ENCODE measurements at places on chromosomes 1 and 21.

DNA sequence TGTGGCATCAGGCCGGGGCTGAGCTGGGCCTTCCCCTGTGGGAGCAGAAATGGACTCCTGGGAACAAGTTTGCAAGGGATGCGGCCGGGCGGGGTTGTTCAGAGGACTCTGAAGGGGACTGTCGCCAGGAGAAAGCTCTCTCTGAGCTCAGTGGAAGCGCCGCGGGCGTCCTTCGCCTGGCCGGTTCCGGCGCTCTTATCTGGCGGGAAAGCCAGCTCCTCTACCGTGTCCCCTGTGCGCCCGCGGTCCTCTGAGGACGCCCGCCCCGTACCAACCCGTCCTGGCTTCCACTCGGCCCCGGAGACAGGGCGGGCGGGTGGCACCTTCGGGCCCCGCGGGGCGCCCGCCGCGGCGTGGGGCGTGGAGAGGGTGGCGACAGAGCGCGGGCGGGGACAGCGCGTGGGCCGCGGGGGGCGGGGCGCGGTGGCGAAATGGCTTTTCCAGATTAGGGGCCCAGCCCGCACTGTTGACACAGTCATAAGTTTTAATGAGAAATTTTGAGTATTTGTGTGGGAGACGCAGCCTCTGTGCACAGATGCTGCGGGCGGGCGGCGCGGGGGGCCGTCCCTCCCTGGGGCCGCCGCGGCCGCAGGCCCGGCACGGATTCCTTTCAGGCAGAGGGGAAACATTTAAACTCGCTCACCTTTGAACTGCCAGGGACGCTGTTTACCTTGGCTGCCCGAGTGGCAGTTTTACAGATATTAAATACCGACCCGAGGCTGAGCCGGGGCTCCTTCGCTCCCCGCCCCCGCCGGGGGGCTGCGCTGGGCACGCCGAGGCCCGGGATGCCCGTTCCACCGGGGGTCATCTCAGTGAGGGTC lies 70.2 kb downstream of the FOXD2 start:
- DNase-seq: no peak

DNA sequence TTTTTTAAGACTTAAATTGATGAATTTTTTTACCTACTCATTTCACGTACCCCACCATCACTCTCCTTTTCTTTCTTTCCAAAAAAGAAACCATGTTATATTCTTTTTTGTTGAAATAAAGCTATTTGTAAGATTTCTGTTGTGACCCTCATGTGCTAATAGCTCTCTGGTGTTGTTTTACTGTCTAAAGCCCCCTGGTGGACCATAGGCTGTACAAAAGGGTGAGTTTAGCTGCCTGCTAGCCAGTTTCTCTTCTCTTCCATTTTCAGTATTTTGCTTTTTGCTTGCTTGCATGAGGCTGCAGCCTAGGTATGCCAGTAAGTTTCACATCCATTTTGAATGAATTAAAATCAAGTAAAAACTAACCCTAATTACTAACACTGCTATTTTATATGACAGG lies 15.6 kb upstream of the VAMP3 start:
- DNase-seq: no peak

DNA sequence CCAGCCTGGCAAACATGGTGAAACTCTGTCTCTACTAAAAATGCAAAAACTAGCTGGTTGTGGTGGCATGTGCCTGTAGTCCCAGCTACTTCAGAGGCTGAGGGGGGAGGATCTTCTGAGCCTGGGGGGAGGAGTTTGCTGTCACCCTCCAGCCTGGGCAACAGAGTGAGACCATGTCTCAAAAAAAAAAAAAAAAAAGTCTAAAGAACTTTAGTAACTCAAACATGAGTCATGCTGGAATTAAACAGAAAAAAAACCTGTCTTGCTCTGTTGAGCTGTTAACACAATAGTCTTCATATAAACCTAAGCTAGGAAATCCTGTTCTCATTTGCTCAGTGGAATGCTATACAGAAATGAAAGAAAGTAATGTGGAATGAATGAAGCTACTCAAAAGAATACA lies 16.7 kb upstream of the DISP1 start:
- DNase-seq: no peak

DNA sequence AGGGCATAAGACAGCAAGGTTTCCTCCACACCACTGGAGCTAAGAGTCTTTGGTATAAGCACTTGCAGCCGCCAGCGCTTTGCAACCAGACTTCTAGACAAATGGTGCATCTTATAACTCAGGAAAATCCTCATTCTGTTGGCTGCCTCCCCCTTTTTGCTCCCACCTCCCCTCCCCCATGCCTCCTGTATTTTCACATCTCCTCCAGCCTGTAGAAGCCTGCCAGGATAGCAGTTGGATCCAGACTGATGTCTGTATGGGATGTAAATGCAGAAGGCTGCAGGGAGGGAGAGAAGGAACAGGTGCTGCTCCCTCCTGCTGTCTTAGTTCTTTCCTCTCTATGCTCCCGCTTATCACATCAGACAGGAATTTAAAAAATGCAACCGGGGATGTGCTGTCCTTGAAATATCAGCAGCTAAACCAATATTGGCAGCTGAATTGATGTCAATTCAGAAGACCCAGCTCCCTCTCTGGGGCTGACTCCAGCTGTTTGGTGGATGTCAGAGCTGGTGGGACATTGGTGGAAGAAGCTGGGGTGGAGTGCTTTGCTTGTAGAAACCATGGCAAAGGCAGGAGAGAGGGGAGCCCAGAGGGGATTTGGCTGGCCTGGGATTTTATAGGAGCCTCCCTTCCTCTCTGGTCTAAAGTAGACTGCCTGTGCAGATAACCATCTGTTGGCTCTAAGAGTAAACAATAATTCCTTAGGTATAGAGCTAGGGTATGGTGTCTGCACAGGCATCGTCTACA lies 53.5 kb downstream of the NFASC start:
- no peak for DNase-seq

- no peak for DNase-seq
Observed at GRCh38 chr1:58874342-58874741, 90.5 kb upstream of the JUN start.

GRCh38 chr1:58768191-58768731 lies 15.6 kb downstream of the JUN start:
- DNase-seq: no peak

- no peak for DNase-seq
Observed at GRCh38 chr1:170461762-170462384, 70.1 kb upstream of the GORAB start.

DNA sequence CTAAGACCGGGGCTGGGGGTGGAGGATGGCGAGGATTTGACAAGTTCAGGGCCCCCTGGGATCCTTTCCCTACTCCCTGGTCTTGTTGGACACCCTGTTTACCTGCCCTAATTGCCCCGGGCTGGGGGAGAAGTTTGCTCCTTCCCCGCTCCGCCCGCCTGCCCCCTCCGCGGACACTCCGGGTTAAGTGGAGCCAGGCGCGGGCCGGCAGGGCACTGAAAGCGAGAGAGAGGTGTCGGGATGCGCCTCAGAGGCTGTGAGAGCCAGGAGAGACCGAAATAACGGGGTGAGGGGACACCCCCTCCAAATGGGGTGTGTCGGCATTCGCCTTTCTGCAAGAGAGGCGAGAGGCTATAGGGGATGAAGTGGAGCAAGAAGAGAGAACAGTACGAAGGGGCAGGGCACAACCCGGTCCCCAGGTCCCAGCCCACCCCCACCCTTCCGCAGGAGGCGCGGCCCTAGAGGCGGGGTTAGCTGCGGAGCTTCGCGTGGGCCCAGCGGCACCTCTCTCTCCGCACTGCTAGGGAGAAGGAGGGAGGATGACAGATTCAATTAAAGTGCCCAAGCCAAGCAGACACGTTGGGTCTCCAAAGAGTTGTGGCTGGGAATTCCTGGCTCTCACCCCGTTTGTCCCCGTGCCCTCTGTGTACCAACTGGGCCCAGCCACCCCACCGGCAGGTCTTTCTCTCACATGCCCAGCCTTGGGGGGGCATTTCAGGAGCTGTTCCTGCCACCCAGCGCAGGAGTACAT lies 3.8 kb downstream of the EFNA3 start:
- no peak for DNase-seq

DNA sequence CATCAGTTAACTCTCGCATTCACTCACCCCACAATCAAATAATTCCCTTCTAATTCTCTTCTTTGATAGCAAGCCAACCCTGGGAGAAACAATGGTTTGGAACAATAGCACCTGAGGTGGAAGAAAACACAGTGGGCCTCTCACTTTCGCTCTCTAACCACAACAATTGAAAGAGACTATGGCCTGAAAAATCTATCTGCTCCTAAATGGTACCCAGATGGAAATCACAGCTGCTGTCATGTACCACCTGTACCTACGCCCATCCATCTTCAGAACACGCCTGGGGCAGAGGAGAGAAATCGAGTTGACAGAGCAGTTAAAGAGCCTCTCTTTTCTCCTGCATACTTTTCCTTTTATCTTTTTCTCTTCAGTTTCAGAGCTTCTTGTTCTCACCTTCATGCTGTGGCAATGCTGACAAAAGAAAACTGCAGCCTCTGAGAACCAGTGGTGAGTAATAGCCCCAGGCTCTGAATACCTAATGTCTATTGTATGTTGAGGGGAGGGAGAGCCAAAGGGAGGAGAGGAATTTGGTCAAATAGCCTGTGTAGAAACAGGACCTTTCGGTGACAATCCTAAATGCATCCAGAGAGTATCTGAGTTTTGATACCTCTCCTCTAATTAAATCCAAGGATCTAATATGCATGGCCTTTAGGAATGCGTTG lies 57.7 kb downstream of the ZC3H11B start:
- DNase-seq: no peak

GRCh38 chr1:224579526-224579925 lies 36.6 kb upstream of the CNIH3 start:
- no peak for DNase-seq

DNA sequence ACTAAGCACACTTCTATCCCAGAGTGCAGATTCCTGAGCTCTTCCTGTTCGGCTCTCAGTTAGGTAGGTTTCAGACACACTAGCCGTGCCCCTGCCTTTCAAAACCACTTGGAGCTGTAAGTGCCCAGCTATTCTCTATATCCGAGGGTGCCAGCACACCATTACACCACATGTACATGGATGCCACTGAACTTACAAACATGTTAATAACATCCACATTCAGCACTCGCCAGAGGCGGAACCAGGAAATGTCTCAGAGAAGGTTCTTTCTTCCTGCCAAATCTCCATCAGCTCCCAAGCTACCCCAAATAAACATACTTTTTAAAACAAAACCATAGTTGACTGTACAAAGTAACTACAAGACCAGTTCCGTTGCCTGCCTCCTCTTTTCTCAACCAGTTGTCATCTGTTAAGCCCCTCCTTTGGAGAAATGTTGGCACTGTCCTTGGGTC lies 78.4 kb upstream of the CTTNBP2NL start:
- DNase-seq: no peak

- DNase-seq: no peak
Observed at GRCh38 chr1:232574889-232575762, 54.8 kb downstream of the SIPA1L2 start.

GRCh38 chr1:92585831-92586230 lies 99.1 kb upstream of the GFI1 start:
- no peak for DNase-seq

DNA sequence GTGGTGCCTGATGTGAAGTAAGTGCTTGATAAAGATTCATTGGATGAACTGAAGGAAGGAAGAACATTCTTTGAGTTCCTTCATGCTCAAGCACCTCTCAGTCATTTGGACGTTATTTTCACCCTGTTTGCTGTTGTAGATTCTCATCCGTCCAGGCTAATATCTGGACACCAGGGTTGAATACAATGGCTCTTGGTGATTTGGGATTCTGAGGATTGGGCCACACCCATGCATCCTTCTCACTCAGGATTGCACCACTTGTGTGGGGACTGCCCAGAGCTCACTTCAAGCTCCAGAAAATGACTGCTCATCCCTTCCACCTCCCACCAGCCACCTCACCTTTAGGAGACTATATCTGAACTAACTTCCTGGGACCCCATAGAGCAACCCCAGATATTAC lies 117.1 kb upstream of the IPO9 start:
- no peak for DNase-seq

- no peak for DNase-seq
Observed at GRCh38 chr1:7500381-7501083, 270.6 kb upstream of the VAMP3 start.

DNA sequence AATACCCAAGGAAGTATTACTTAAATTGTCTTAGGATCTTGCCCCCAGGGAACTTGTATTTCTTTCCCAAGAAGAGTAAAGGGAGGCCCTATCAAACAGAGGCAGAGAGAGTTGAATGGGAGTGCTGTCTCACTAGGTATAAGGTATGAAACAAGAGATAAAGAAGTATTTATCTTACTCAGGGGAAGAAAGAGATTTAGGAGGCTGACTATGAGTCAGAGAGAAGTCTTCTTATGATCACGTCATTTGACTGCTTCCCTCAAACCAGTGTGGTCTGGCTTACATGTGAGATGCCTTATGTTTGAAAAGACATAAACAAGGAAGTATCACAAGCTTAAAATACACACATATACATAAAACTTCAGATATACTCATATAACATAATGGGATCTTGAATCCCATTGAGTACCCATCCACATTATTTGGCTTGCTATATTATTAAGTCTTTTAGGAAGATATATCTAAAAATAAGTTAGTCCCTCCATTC lies 29.6 kb downstream of the DUSP10 start:
- no peak for DNase-seq

DNA sequence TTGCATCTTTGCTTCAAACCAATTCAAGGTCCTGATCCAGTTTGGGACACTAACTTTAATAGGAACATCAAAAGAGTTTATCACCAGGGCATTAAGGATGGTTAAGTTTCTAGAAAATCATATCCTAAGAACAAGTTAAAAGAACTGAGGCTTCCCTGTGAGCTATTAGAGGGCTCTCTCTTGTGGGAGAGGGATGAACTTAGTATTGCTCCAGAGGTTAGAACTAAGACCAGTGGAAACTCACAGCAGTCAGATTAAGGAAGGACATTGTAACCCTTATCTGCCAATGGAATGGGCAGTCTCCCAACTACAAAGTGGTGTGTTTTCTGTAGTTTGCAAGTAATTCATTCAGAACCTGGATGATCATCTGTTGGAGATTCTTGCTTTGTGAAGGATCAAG lies 36.8 kb downstream of the UBE2U start:
- no peak for DNase-seq

DNA sequence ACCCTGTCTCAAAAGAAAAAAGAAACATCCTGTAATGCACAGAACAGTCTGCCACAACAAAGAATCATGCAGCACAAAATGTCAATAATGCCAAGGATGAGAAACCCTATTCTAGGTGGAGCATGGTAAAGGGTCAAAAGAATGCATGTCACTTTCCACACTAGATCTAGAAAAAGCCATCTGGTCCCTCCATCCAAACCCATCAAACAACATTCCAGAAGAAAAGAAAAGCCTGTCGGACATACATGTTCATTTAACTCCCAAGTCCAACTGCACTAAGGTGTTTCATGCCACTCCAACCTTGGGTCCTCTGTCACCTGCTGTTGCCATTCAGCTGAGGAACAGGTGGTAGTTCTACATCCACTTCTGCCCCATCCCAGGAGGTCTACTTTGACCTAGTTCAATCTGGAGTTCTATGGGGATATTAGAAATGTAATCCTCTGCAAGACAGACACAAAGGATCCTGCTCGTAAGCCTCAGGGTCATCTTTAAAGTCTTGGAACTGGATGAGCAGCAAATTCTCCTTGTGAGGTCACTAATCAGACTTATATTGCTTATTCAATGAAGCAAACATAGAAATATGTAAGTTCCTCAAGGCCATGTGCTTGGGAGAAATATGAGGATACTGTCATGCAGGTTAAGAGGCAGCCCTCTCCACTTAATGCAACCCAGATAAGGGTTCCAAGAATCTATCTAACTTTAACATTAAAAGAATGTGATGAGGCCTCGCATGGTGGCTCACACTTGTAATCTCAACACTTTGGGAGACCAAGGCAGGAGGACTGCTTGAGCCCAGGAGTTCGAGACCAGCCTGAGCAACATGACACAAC lies 3.7 kb downstream of the DEDD start:
- DNase-seq: no peak
